Peyer's patch (tissue), 4 donors: ENCODE measurements at places on chromosomes 5 and 9. TPM values are rescaled to one million over a fixed set of nuclear protein-coding genes. Genes with fewer than 3 reads are reported as not detected.

ZNF79 gene
- 47.9 TPM for total RNA-seq

DNA sequence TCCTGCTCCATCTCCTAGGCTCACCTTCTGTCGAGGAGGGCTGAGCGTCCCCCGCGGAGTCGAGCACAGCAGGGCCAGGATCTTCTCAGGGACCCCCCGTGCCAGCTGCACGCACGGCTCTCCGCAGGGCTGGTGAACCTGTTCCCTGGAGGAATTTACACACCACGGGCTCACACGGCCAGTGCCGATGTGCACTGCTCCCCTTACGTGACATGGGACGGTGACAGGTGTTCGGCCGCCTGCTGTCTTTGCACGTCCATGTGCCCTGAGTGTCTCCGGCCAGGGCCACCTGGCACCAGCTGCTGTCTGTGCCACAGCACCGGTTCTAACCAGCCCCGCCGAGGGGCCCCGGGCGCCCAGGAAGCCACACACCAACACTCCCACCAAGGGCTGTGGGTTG, 8.7 kb upstream of the AGPAT2 start:
- no peak for DNase-seq

DNA sequence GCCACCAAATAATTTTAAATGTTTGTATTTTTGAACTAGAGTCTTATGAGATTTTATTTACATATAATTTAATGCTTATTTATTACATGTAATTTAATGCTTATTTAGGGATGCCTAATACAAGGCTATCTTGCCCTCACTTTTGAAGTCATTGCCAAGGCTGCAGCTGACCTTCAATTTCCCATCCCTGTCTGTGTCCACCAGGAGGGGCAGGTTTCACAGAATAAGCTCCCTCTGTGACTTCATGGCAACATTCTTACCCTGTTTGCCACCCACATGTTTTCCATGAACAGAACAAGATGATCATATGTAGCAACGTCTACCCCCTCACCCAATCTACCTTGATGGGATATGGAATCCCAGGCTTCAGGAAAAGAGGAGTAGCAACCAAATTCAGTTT, 27.0 kb downstream of the C5 start:
- DNase-seq: no peak

GRCh38 chr5:1375871-1376810, 31.2 kb upstream of the CLPTM1L start:
- DNase-seq: no peak

DNA sequence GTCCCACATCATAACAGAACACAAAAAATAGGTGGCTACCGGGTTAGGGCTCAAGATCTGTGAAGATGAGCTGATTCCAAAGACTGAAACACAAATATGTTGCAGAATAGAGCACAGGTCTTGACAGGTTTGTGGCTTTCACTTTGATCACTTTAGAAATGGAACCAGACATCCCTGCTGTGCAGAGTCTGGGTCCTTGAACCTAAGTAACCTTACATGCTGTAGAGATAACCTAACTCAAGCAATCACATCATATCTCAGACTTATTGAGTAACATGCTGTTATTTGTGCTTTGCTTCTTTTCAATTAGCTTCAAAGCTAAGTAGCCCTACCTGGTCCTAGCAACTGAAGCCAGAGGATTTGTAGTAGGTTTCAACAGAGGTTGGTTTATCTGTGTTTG, 24.3 kb downstream of the FBXW2 start:
- no peak for DNase-seq

DNA sequence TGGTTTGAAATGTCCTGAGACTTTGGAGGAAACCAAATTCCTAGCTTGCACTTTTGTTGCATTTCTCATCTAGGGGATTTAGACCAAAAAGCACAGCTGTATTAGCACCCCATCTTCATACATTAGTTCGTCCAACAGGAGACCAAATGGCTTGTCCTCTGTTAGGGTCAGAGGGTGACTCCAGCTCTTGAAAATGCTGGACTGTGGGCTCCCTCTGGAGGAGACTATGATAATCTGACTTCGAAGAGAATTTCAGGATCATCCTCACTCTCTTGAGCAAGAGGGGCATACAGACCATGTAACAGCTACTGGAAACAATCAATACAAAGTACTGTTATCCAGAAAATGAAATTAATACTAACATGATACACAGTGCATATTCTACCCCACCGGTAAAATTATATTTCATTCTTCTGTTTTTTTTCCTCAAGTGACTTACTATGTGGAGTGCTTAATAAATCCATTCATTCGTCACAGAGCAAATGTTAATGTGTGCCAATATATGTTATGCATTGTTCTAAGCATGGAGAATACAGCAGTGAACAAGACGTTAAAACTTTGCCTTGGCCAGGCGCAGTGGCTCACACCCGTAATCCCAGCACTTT, 63.7 kb upstream of the PPP2CA start:
- DNase-seq: no peak
